Hematopoietic multipotent progenitor cell treated with erythropoietin and hydrocortisone succinate and interleukin-3 and kit ligand, for 6 days (in vitro differentiated cells): ENCODE measurements at places on chromosomes 1 and 21.

DNA sequence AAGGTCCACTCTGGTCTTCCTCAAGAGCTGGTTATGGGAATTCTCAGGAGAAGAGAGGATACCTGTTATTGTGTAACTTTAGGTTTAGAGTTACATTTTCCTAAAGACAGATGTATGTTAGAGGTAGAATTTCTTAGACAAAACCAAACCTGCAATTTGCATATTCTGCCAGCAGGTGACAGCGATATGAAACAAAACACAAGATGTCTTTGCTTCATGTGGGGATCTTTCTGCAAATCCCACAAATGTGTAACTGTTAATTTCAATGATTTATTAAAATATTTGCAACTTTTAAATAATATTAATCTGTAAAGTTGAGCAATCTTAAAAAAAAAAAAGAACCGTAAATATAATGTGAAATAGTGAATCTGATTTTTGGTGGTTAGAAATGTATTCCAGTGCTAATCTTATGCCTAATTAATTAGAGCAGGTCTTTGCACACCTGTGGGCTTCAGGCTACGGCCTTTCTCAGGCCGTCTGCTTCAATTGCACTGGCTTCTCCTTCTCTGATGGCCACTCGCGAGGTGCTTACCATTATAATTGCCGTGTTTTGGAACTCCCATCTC lies 33.4 kb downstream of the FAM78B start:
- peak; percentile 49 for DNase-seq

DNA sequence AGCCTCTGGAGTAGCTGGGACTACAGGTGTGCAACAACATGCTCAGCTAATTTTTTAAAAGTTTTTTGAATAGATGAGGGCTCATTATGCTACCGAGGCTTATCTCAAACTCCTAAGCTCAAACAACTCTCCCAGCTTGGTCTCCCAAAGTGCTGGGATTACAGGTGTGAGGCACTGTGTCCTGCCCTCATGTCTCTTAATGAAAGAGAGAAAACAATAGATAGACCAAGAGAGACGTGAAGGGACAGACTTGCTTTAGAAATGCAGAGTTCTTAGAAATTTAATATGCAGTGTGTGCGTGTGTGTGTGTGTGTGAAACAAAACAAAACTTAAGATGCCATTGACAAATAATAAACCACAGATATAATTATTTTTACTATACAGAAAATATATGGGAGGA lies 105.2 kb downstream of the ST3GAL3 start:
- DNase-seq: no peak

GRCh38 chr1:8687039-8687438 lies 130.4 kb downstream of the RERE start:
- DNase-seq: no peak

DNA sequence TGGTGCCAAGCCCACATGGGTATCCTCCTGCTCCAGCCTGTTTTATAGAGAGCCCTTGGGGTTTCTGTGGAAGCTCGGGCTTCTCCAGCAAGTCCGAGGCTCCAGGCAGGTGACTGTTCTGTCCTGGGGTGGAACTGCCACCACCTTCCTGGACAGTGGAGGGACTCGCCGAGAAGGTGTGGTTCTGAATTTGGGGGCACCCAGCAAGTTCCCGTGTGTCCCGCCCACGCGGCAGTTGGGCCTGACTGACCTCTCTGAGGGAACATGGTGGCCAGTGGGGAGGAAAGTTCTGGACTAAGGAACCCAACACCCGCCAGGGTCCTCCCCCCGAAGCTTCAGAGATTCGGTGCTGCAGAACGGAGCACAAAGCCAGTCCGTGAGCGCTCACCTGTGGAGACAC lies 158.1 kb upstream of the C1orf174 start:
- no peak for DNase-seq

DNA sequence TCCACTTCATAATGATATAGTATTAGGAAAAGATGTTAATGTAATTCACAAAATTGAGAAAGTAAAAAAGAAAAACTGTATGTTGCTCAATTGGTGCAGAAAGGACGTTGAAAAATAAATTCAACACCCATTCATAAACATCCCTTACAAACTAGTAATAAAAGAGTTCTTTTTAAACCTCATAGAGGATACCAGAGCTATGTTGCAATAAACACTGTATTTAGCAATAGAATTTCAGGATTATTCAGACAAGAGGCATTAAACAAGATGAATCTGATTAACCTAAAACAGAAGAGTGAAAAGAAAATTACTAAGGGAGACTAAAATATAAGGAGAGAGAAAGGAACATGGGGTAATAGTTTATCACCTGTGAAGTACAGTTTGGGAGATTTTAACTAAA lies 154.8 kb downstream of the NTPCR start:
- DNase-seq: peak; percentile 20

- no peak for DNase-seq
These were observed 260.5 kb upstream of the CHRM3 start for GRCh38 chr1:239125893-239126292.
